ENCODE measurements at places on chromosomes 12 and 14.

- no peak for DNase-seq
These were observed 8.3 kb downstream of the PTPRB start for GRCh38 chr12:70628701-70629480.

- peak; percentile 55 for DNase-seq
These were observed 8.0 kb downstream of the OAS2 start for GRCh38 chr12:112986291-112986800.

GRCh38 chr14:70086685-70087379 lies 101.9 kb downstream of the SLC8A3 start:
- no peak for DNase-seq

DNA sequence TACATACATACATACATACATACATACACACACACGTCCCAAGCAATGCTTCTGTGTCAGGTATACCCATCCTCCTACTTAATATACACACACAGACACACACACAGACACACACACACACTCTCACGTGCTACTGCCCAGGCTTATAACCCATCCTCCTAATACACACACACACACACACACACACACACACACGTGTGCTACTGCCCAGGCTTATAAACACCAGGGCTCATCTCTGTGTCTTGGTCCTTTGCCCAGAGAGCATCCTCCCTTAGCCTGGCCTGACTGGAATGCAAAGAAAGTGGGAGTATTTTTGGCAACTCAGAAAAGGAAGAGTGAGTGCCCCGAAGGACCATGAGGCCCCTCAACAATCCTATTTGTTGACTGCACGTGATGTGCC lies 129.0 kb downstream of the RBM19 start:
- DNase-seq = no peak

Data from activated CD8-positive, alpha-beta memory T cell treated with anti-CD3 and anti-CD28 coated beads for 24 hours (primary cell).